NCI-H2171 treated with DMSO at 0.1 percent for 48 hours (cell line): ENCODE measurements at places on chromosomes 2 and 18.

DNA sequence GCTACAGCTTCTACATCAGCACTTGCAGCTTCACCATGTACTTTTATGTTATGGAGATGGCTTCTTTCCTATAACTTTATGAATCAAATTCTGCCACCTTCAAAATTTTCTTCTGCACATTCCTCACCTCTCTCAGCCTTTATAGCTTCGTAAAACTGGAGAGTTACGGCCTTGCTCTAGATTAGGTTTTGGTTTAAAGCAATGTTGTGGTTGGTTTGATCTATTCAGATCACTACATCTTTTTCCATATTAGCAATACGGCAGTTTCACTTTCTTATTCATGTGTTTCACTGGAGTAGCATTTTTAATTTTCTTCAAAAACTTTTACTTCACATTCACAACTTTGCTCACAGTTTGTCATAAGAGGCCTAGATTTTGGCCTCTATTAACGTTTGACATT lies 242.9 kb upstream of the GYPC start:
- DNase-seq: no peak

- no peak for DNase-seq
These were observed 166.7 kb downstream of the AGAP1 start for GRCh38 chr2:235660484-235661082.

DNA sequence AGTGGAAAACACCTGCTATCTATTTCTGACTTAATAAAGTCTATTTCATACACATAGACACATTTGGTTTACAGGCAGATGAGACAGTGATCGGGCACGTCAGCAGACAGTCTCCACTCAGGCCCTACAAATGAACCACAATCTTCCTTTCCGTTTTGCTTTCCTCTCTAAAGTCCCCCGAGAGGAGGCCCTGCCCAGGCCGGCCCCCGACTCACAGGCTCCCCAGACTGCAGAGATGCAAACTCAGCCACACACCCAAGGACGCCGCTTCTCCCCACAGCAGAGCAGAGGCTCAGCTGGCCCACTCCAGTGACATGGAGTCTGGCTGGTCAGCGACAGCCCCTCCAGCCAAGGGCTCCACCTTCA lies 9.3 kb upstream of the MTERF4 start:
- DNase-seq: no peak

GRCh38 chr2:100482741-100483140 lies 12.5 kb downstream of the NMS start:
- DNase-seq: no peak

DNA sequence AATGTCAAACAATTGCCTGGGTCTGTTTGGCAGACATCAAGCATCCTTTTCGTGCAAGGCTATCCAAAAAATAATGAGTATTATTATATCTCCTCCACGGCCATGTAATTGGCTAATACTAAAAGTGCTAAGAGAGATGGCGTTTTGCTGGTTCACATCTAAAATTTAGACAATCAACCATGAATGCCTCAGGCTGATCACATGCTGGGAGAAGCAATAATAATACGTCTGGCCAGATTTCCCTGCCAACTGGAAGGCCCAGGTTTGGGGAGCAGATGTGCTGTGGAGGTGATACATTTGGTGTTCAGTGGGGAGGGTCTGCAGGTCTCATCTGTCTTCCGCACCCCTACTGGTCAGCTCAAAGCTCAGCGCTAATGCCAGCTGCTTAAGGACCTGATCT lies 60.3 kb upstream of the CREB1 start:
- peak; percentile 25 for DNase-seq

DNA sequence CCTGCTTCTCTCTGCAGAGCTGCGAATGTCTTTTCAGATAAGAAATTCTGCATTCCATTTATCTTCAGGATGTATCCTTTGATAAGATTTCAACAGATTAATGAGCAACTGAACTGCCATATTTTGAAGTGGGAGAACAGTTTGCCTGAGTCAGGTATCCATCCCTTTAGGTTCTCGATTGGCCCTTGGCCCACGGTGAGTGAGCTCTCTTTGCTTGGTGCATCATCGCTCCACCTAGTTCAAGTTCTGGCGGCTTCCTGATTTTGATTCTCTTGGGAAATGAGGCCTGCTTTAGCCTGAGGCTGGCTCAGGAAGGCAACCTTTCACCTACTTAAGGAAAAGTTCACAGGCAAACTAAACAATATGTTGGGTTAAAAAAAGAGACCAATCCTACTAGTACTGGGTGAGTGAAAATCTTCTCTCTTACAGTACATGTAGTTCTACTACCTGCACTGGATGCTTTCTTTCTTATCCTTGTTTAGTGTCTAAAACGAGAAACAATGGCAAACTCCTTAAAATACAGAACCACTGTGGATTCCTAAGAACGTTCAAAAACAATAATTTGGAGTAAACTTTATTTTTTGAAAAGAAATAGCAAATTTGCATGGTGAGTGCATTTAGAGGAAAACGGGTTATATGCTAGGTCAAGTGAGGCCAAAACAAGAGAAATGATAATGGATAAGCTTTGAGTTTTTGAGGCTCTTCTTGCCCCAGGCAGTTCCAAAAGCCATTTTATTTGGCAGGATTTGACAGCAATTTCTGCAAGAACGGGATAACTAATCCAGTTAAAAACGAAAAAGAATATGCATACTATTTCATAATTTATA lies 837 bp upstream of the ACSL3 start:
- DNase-seq: peak; percentile 65

DNA sequence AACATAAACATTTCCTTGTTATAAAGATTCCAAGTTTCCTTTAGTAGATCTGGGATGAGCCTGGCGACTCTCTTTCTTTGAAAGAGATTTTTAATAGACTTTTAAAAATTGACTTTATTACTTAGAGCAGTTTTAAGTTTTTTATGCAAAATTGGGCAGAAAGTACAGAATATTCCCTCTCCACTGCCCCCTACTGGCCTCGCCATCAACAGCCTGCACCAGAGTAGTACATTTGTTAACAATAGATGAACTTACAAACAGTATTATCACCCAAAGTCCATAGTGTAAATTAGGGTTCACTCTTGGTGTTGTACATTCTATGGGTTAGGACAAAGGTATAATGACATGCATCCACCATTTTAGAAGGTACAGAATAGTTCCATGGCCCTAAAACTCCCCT lies 3.9 kb downstream of the MAP3K19 start:
- no peak for DNase-seq

- DNase-seq: no peak
These were observed 291.2 kb downstream of the MYT1L start for GRCh38 chr2:2039826-2040225.

DNA sequence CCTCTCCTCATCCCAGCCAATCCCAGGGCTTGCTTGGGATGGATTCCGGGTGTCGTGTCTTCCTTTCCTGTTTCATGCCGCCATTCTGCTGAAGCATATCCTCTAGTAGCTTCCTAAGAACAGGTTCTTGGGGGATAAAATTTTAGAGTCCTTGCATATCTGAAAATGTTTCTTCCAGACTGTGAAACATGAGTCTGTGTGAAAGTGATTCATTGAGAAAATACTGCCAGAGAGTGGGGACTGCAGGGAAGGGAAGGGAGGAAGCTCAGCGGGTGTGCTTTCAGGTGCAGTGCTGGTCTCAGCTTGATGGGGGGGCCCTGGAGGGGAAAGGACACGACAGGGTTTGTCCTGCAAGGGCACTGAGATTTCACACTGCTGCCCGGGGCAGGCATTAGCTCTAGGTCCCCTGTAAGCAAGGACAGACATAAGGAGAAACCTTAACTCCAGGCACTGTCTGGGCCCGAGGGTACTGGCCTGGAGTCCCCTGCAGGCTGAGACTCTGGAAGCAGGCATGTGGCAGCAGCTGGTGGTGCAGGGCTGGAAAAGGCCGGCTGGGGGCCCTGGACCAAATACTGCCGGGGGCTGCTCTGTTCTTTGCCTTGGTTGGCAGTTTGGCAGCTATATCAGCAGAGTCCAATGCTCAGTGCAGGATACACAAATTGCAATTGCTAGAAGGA lies 97.6 kb upstream of the HS6ST1 start:
- no peak for DNase-seq
